ENCODE measurements at places on chromosomes 16 and 17.

GRCh38 chr17:64632194-64632593 lies 29.9 kb downstream of the SMURF2 start:
- DNase-seq, result no peak

GRCh38 chr17:65690626-65691310 lies 129.3 kb upstream of the AXIN2 start:
- no peak for DNase-seq

DNA sequence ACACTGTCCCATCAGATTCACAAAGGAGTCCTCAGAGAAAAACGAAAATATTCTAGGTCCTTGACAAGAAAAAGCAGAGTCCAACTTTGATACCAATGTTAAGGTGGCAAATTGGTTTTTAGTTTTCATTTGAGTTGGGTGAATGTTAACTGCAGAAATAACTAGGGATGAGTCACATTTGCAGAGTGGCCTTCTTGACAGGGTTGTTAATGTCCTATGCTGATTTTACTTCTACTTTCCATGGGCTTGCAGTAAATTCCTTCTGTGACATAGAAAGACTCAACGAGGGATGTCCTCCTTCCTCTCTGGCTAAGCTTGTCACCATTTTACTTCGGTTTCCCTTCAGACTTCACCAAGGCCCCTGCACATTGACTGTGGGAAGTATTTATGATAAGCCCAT lies 47.2 kb upstream of the ICAM2 start:
- no peak for DNase-seq

DNA sequence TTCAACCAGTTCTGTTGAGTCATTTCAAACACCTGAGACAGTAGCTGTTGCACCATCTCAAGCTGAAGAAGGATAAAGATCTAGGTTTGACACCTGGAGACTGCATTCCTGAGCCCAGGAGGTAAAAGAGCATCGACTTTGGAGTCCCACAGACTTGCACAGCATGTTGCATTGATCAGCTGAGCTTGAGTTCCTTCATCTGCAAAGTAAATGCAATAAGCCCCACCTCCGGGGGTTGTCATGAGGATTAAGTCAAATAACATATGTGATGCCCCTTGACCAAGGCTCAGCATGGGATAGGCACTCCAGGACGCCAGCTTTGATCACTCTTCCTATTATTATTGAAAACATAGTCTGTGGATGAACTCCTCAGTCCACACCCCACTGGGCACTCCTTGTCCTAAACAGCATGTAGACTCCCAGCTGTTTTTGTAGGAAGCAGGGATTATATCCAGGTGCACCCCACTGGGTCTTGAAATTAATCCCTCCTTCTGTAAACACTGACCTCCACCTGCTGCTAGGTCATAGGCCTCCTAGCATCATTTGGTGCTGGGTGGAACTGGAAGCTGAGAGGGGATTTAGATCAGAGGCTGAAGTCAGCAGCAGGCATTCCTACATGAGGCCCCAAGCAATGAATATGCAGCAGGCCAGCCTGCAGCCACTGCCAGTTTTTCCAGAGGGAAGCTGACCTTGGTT lies 259.0 kb downstream of the HS3ST4 start:
- no peak for DNase-seq

GRCh38 chr17:58391302-58391984 lies 25.9 kb downstream of the RNF43 start:
- no peak for DNase-seq
